ENCODE measurements at places on chromosomes 1 and 21.

DNA sequence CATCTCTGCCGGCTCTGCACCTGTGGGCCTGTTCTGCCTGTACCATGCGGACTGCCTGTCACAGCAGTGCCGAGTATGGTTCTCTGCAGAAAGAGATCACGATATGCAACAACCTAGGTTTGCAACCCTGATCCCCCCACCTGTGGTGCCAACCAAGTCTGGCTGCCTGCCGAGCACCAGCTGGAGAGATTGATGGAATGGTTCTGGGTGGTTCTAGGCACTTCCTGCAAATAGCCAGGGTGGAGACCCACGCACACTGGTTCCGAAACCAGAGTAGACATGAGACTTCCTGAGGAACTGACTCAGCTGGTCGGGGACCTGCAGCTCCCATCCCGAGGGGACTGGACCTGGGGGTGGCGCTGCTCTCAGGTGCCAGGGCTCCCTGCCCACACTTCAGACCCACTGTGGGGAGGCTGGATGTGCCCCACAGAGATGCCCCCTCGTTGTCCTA lies 5.4 kb downstream of the TPRG1L start:
- DNase-seq = no peak

DNA sequence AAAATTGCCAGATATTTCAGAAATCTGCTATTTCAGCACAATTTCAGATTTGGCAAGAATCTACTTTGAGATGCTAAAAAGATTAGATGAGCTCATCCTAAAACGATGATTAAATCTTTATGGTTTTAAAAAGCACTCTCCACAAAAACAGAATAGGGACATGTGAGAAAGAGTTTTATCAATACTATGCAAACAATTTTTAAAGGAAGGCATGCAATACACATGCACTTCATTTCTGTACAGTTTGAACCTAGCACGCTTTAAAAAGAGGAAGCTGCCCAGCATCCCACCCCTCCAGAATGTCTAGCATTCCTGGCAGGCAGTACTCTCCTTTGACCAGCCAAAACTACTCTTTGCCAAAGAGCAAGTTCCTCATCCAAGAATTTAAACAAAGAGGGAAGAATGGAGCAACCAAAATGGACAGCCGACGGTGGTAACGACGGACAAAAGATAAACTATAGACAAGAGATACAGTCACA lies 1.3 kb downstream of the ARHGAP29 start:
- DNase-seq = no peak

DNA sequence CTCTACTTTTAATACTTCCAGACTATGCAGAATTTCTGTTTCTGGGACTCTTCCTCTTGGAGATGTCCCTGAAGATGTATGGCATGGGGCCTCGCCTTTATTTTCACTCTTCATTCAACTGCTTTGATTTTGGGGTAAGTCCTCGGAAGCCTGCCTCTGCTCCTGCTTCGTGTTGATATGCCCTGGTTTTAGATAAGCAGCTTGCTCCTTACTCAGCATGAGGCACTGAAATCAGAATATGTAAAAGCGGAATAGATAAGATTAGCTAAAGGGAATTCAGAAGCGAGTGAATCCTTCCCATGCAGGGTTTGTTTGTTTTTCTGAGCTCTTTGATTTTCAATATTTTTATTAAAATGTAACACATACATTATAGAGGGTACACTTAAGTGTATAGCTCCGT lies 234.7 kb downstream of the CACNA1E start:
- DNase-seq = no peak

- DNase-seq = no peak
Measured at GRCh38 chr1:1895060-1895418, 4.2 kb upstream of the GNB1 start.

- no peak for DNase-seq
Measured at GRCh38 chr1:14715266-14715665, 116.8 kb downstream of the KAZN start.

DNA sequence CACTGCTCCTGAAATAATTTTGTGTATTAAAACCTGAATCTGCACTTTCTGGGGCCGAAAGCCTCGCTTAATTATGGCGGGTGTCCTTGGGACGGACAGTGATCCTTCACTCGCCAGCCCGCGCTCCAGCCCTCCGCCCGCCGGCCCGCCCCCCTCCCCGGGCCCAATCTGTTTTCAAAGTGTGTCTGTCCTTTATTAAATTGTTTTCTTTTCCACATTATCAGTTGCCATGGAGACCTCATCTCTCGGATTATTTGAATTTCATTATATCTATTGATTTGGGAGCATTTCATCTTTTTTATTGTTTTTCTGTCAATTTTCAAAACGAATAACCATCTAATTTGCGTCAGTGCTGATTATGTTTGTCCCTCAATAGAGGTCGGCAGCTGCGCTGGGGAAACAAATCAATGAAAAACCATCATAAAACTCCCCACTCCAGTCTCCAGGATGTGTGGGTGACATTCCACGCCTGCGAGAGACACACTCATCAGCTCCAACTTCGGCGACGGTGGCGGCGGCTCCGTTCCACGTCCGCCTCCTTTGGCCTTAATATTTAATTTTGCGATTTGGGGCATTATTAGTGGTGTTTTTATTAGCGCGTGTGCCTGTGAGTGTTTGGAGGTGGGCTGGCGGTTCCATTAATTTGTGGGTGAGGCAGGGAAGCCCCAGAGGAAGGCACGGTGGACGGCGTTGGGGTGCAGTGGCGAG lies 123.9 kb downstream of the CASZ1 start:
- DNase-seq = no peak
